ENCODE measurements at places on chromosomes 7 and 10. TPM values are rescaled to one million over a fixed set of nuclear protein-coding genes. Genes with fewer than 3 reads are reported as not detected.

GRCh38 chr10:51608211-51608610 is 91.2 kb downstream of the CSTF2T start:
- DNase-seq = no peak

DNA sequence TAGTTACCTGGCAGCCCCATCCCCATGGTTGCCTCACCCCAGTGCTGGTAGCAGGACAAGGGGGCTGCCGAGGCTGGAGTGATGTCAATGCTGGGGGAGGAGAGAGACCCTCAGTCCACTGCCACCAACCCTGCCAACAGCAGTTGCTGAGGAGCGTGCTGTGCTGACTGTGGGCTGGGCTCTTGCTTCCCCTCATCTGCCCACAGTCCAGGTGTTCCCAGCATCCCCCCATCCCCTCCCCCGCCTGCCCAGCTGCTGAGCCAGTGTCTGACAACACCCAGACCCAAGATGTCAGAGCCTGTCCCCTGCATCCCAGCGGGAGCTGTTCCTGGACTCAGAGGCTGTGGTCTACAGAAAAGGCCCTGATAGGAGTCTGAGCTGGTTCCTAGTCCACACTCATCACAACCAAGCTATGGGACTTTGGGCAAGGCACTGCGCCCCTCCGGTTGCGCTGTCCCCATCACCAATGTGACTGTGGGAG is 14.6 kb upstream of the PSAP start:
- DNase-seq = no peak

DNA sequence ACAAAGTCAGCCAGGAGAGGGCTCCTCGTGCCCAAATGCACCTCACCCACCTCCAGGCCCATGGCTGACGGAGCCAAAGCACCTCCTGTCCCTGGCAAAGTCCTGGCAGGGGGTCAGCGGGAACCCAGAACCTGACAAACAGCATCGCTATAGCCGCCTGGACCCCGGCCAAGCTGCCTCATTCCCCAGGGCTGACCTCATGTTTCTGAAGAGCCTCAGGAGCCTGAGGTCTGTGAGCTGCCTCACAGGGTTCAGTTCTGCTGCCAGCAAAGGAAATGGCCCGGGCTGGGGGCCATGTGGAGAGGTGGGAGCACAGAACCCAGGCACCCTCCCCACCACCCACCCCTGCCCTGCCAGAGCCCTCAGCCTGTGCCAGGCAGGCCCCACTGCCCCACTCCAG is 4.2 kb upstream of the NANOS1 start:
- peak; percentile 64 for DNase-seq

- DNase-seq = no peak
Measured at GRCh38 chr7:155833651-155834050, 21.4 kb upstream of the SHH start.

DNA sequence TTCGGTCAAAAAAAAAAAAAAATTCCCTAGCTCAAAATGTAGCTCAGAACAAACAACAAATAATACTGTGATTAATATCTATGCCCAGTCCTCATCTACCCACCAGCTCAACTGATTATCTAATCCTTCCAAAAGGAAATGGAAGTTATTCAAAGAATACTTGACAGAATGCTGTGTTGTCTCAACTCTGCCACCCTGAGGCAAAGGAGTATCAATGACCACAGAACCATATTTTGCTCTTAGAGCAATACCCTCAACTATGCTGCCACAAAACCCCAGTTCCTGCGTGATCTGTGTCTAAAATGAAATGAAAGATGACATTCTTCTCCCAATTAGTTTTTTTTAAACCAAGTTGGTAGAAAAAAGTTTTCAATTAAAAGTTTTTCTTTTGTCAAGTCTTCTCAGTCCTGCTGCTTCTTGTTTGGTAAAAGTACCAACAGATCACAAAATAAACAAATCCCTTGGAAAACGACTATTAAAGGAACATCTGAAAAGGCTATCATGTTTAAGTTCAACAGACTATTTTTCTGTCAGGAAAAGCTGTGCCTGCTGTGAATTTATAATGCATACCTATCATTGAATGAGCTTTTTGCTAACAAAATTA is 21.6 kb downstream of the RBM28 start:
- peak; percentile 54 for DNase-seq

OGDHL gene
- 0.18 TPM for total RNA-seq

DNA sequence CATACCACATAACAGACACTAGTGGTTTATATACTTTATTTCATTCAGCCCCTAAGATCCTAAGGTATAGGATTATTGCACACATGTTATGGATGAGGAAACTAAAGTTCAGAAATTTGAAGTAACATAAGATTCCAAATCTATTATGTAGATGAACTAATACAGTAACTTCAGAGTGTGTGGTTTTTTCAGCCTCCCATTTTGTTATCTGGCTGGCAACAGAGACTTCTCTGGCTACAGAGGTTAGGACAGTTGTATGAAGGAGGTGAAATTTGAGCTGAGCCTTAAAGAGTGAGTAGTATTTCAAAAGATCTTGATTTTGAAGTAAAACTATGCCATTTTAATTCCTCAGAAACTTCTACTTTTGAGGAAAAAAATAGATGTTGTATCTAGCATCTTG is 125.4 kb downstream of the MAPK8 start:
- DNase-seq = peak; percentile 47

TMEM140 gene
- 0.72 TPM for total RNA-seq

DDX21 gene
- 109 TPM for total RNA-seq

GRCh38 chr10:112213098-112213823 is 29.7 kb upstream of the GPAM start:
- DNase-seq = no peak

DNA sequence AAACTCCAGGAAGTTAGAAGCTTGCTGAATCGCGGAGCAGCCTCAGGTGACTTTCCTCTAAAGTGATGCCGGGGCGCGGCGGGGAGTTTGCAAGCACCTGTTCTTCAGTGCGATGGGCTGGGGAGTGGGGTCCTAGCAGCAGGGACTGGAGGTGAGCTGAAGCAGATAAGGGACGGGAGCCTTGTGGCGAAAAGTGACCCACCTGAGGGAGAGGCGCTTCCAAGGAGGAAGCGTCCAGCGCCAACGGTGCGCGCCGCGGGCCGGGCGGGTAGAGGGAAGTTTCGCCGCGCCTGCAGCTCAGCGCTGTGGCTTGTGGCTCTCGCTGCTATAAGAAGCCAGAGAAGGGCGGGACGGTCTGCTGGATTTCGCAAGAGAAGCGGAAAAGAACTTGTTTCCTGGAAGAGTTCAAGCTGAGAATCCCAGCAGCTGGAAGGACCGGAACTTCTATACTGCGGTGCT is at the start of gene STEAP4:
Gene STEAP4 (minus strand): TSS at position 305 of the 459 bp plus-strand sequence. CDS start 22,625 bp downstream, outside the sequence.
- peak; percentile 0 for DNase-seq

- no peak for DNase-seq
Measured at GRCh38 chr7:144545330-144545729, 141.8 kb upstream of the NOBOX start.

DNA sequence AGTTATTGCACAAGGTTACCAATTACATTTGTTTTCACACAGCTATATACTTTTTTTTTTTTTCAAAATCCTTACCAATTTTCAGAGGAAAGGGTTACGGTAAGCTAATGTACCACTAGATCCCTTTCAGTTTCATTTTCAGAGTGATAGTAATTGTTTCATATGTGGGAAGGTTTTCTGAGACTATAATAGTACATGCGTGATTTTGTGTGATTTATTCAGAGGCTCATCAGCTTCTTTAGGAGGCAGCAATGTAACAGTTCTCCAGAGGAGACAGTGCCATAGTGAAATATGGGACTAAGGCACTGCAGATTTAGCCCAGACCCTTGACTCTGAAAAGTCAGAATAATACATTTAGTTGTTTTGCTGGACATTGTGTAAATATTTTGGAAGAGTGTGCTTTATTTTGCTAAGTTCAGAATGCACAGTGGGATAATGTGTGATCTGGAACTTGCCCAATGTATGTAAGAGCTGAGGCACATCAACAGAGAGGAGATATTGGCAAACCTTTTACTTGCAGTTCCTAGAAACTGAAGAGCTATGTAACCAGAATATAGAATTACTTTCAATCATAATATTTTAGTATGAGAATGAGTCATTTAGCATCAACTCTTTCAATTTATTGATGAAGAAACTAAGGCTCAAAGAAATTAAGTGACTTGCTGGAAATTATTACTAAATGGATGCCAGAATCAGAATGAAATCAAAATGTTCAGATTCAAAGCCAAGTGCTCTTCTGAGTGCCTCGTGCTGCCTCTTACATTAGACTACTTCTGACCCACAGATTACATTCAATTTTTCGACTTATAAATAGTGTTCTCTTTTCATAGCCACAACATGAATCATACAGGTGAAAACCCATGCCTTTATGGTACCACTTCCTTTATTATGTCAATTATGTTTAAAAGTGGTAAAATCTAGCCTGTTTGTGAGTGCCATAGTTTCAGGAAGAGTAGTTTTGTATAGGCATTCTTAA is 207.7 kb upstream of the TEX47 start:
- DNase-seq = no peak

DNA sequence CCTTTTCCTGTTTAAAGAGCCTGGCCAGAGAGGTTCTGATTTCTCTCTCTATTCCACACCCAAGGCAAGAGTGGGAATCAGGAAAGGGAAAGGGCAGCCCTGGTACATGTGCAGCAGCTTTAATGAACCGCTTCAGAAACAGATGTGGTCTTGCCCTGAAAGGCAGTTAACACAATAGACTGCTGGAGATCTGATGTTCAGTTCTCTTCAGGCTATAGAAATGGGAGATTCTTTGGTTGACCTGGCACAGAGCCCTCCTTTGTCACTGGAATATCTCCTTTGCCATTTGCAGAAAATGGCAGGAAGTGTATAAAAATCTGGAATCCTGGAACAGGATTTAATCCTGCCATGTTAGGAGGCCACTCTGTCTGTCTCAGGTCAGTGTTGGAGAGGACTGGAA is 36.3 kb upstream of the EXOC6 start:
- no peak for DNase-seq

PGAM2 gene
- total RNA-seq = not detected

TLX1 gene
- total RNA-seq = not detected

- DNase-seq = no peak
Measured at GRCh38 chr7:120480472-120480871, 207.5 kb downstream of the KCND2 start.

DNA sequence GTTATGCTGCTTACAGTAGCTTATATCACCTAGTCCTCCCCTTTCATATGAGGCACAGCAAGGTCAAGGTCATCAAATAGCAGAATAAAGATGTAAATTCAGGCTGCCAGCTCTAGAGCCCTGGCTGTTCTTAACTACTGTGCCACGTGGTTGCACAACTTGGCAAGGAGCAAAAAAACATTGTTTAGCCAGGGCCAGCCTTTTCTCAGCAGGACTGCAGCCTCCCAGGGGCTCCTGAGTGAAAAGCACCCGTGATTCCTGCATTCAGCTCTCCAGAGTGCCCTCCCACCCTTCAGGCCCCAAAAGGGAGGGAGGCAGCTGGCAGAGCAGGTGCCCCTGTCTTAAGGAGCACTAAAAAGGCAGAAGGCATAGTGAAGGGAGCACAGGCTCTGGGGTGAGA is 31.8 kb upstream of the TM9SF3 start:
- DNase-seq = no peak

DNA sequence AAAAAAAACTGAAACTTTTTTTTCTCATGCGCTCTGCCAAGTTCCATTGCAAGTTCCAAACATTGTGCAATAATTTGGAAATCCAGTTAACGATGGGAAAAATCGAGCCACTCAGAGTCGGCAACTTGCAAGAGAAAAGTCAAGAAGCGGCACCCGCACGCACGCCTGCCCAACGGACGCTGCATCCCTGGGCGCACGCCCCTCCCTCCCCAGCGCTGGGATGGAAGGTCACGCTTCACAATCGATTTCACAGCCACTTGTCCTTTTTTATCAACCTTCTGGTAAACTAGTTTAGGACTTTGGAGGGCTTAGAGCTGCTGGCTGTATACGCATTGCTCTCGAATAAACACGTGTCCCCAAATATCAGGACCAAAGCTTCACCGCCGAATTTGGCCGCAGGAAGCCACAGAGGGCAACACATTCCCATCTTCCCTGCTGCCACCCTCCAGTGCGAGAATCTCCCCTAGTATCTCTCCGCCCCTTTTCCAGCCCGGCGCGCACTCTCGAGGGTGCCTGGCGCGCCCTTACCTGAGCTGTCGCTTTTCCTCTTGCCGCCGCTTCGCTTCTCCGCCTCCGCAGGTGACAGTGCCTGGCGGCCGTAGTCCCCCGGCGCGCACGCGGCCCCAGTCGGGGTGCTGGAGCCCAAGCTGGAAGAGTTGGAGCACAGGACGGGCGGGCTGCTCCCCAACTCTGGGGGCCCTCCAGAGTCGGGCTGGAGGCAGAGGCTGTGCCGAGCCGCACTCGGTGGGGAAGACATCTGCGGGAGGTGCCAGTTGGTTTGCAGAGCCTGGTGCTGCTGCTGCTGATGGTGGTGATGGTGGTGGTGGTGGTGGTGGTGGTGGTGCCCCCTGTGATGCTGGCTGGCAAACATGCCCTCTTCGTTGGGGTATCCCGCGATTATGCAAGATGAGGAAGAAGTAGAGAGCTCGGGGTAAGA is 857 bp downstream of the MEOX2 start:
- peak; percentile 34 for DNase-seq

DNA sequence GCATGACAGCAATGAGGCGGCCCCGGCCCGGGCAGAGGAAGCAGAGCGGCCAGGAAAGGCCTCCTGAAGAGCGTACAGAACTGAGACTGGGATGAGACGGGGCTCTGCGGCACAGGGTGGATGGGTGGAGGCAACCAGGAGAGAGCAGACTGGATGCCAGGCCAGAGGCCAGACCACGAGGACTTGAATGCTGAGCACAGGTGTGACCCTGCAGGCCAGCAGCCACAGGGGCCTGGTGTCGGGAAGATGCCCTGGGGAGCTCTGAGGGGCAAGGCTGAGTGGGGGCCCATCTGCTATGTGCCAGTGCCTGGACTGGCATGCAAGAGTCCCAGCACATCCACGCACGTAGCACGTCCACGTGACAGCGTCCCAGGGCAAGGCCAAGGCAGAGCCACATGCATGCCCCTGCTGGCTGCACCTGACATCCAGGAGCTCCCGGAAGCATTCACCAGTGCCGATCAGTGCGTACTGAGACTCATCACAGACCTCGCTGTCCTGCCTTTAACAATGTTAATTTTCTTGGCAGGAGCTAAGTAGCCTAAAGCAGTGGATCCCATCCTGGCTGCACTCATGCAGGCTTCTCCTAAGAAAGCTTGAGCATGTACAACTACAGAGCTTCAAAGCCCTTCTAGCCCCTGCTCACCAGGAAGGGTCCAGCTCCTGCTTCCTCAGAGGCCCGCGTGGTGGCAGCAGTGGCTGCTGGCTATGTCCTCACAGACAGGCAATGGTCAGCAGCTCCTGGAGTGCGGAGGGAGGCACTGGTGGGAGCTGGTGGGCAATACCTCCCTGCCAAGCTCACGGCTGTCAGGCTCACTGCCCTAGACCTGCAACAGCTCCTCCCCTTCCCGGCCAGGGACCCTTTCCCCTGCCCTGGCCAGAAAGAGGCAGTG is 18.0 kb downstream of the GRID1 start:
- no peak for DNase-seq

DNA sequence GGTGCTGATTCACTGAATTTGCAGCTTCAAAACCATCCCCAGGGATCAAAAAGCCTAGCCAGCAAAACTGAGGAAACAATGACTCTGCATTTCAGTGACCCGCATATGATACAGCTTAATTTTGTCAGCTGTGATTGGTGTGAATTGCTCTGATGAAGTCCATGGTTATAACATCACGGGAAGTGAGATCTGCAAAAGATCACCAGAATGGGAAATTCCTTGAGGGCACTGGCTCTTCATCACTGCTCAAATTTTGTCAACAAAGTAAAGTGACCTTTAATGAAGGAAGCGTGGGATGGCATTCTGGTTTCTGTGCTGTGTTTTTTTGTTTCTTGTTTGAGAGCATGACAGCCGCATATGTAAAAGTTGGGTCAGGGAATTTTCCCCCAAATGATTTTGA is 745.9 kb downstream of the GATA3 start:
- DNase-seq = no peak

- DNase-seq = no peak
Measured at GRCh38 chr7:42479816-42480633, 243.0 kb upstream of the GLI3 start.

PTPRZ1 gene
- total RNA-seq = not detected

CNTNAP2 gene
- not detected for total RNA-seq
